ENCODE measurements at places on chromosomes 4 and X.

DNA sequence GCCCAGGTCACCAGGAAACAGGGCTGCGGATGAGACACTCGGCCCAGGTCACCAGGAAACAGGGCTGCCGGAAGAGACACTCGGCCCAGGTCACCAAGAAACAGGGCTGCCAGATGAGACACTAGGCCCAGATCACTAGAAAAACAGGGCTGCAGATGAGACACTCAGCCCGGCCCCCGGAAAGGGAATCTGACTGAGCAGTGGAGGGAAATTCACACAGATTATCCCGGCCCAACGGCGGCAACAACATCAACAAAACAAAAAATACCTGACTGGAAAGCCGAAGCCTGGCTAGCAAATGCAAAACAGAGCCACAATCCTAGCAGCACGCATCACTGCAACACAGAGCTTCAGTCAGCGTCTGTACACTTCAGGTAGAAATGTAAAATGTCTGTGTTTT, 20.7 kb downstream of the AFAP1 start:
- H3K27ac ChIP-seq: no peak overlapping the region
- H3K27me3 ChIP-seq: no peaks in the 10 kb centered on the region
- H3K36me3 ChIP-seq: no peaks in the 10 kb centered on the region

DNA sequence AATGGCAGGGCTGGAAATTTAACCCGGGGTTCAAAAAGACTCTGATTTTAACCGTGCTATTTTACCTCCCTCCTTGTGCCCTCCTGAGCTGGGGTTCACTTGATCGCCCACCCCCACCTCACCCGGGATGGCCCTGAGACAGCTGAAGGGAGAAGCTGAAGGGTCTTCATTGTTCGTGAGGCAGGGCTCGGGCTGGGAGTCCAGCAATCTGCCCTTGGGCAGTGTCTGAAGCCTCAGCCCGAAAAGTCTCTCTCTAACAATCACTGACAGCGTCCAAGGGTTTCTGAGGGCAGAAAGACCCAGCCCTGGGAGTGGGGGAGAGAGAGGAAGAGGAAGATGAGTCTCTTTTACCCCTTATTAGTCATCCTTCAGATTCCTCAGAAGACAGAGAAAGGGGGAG, 39.4 kb upstream of the PHOX2B start:
- no peaks in the 10 kb centered on the region for H3K4me1 ChIP-seq
- H3K36me3 ChIP-seq: no peaks in the 10 kb centered on the region
- H3K27ac ChIP-seq: no peak overlapping the region
- no peaks in the 10 kb centered on the region for H3K27me3 ChIP-seq
- no peak overlapping the region for H3K4me3 ChIP-seq

DNA sequence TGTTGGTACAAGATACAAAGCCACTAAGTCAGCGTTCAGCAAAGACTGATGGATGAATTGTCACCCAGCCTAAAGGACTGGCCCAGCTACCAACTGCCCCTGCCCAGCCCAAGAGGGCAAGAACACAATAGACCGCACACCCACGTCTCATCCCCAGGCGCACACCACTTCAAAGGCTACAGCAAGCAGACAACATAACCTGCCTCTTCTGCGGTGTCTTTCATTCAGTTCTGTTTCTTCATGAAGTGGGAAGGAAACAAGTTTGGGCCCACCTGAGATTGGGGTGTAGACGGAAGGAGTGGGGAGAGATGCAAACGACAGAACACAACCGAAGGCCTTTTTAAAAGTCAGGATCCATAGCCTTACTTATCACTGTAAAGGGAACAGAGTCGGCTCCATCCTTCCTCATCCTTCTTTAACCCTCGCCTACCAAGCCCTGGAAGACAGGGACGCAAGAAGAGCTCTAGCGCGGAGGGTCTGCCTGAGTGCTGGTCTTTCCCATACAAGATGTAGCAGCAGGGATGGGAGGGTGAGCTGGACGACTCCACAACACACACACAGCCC, 691 bp downstream of the SCARB2 start:
- H3K36me3 ChIP-seq: no peaks in the 10 kb centered on the region
- no peaks in the 10 kb centered on the region for H3K27me3 ChIP-seq
- H3K4me3 ChIP-seq: peak overlapping the region; percentile 52
- no peak for DNase-seq

DNA sequence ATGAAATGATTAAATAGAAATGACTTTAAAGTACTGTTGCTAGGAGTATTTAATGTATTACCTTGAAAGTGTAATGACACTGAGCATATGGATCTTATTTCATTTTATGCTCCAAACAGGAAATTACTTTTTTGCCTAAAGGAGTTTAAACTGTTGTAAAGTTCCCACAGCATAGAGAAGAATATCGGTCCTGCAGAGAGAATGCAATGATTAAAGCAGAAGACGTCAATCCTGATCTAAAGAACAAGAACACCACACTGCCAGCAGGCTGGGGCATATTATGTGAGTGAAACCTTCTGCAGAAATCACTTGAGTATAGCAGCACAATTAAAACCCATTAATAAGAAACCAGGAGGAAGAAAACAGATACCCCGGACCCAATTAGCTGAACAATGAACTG, 72.8 kb upstream of the CAMK2D start:
- no peaks in the 10 kb centered on the region for H3K4me1 ChIP-seq
- H3K4me3 ChIP-seq: no peak overlapping the region
- H3K36me3 ChIP-seq: no peaks in the 10 kb centered on the region

GRCh38 chrX:112874175-112874574, 33.5 kb upstream of the AMOT start:
- no peak overlapping the region for H3K4me3 ChIP-seq
- no peak overlapping the region for H3K27ac ChIP-seq
- no peaks in the 10 kb centered on the region for H3K4me1 ChIP-seq
- H3K27me3 ChIP-seq: no peaks in the 10 kb centered on the region
- H3K36me3 ChIP-seq: no peaks in the 10 kb centered on the region

GRCh38 chr4:4637710-4638109, 95.9 kb upstream of the STX18 start:
- H3K4me1 ChIP-seq: peaks cover 16% of the 10 kb centered on the region
- no peak for DNase-seq
- no peak overlapping the region for H3K4me3 ChIP-seq
- no peaks in the 10 kb centered on the region for H3K36me3 ChIP-seq
- H3K27me3 ChIP-seq: no peaks in the 10 kb centered on the region
- H3K27ac ChIP-seq: no peak overlapping the region

DNA sequence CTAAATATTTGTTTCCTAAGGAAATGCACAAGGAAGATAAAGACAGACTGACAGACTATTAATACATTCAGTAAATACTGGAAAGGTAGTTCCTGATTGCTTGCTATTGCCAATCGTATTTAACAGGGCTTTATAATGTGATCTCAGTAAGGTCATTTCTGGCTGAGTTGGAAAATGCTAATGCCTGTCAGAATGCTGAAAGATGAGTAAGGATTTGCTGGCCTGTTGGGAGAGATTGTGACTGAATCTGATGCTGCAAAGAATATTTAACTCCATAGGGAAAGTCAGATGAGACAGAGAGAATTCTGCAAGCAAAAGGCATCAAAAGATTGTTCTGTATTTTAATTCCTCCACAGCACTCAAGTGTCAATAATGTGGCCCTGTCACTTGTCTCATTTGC, 169.0 kb downstream of the BEND2 start:
- H3K27ac ChIP-seq: no peak overlapping the region
- no peaks in the 10 kb centered on the region for H3K4me1 ChIP-seq
- no peak for DNase-seq
- H3K36me3 ChIP-seq: no peaks in the 10 kb centered on the region

DNA sequence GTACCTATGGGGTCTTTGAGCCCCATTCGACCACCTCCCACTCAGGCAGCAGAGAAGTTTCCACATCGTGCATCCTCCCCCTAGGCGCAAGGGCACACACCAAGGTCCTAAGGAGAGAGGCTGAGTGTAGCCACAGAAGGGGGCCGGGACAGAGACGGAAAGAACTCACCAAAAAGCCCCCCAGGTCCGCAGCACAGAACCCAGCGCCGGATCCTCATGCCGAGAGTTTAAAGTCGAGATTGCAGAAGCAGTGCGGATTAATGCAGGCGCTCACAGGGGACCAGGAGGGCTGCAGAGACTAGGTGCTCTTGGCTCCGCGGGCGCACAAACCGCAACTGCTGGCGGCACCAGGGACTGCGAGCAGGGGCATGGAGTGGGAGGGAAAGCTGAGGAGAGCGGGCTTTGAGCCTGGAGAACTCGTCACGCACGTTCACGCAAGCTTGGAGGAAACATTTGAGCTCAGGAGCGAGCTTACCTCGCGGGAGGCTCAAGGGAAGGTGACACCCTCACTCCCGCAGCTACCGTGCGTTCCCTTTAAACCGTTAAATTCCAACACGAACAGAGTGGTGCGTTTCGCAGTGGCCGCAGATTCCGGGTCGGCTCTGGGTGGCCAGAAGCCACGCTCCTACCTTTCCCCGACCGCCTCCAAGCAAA, 8.5 kb downstream of the NKX3-2 start:
- peaks cover 100% of the 10 kb centered on the region for H3K27me3 ChIP-seq
- H3K27ac ChIP-seq: no peak overlapping the region
- DNase-seq: no peak

DNA sequence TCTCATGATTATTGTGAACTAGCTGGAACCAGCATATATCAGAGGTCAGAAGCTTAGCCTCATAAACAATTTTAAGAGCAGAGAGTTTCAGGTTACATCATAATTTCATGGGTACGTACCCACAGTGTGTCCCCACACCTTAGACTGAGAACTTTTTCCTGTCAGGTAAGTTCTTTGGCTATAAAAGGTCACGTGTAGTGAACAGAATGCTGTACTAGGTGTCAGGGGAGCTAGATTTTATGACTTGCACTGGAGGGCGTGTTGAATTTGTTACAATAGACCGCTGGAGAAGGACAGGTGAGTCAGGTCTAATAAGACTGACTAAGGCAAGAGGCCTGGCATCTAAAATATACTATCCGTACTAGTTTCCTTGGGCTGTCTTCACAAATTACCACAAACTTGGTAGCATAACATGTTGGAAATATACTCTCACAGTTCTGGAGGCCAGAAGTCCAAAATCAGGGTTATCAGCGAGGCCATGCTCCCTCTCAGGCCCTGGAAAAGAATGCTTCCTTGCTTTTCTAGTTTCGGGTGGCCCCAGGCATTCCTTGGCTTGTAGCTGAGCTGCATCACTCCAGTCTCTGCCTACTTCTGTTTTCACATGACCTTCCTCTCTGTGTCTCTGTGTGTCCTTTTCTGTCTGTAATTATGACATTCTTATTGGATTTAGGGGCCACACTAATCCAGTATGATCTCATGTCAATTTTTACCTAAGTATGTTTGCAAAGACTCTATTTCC, 512.0 kb upstream of the NR3C2 start:
- no peak overlapping the region for H3K4me3 ChIP-seq
- no peak for DNase-seq
- H3K27me3 ChIP-seq: no peaks in the 10 kb centered on the region
- H3K36me3 ChIP-seq: no peaks in the 10 kb centered on the region
- H3K27ac ChIP-seq: no peak overlapping the region

GRCh38 chr4:102312417-102312816, 32.9 kb downstream of the SLC39A8 start:
- no peaks in the 10 kb centered on the region for H3K27me3 ChIP-seq
- DNase-seq: no peak
- H3K4me1 ChIP-seq: no peaks in the 10 kb centered on the region

DNA sequence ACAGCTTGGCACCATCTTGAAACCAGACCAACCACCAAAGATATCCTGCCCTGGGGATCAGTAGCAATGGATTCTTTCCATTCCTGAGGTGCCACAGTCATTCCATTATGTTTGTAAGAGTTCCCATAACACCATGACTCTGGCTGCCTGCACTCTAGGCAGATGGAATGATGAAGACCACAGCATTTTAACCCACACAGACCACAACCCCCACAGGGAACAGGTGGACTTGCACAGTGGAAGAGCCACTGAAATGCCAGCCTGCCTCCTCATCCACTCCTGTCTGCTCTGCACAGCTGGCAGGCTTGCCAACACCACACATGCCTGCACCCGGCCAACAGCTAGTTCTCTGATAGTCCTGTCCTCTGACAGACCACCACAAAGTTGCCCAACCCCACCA, 2362.2 kb upstream of the AGA start:
- no peaks in the 10 kb centered on the region for H3K4me1 ChIP-seq
- no peak overlapping the region for H3K27ac ChIP-seq
- no peak overlapping the region for H3K4me3 ChIP-seq

- no peak overlapping the region for H3K4me3 ChIP-seq
- H3K27me3 ChIP-seq: no peaks in the 10 kb centered on the region
- H3K27ac ChIP-seq: no peak overlapping the region
- no peaks in the 10 kb centered on the region for H3K36me3 ChIP-seq
Measured at GRCh38 chrX:85503258-85504158, 124.0 kb upstream of the POF1B start.

GRCh38 chrX:38206036-38206435, 14.6 kb downstream of the SRPX start:
- H3K4me1 ChIP-seq: no peaks in the 10 kb centered on the region
- no peak overlapping the region for H3K4me3 ChIP-seq
- no peak for DNase-seq
- H3K27me3 ChIP-seq: no peaks in the 10 kb centered on the region
- no peak overlapping the region for H3K27ac ChIP-seq
- no peaks in the 10 kb centered on the region for H3K36me3 ChIP-seq
